ENCODE measurements at places on chromosomes 5 and 9.
A peak's percentile ranks its signal among the peaks of the same experiment; 100 is the strongest.

- DNase-seq, result no peak
Observed at GRCh38 chr5:126028336-126028735, 394.9 kb upstream of the GRAMD2B start.

- DNase-seq, result no peak
Observed at GRCh38 chr9:137317021-137317717, 15.1 kb upstream of the NRARP start.

- no peak for DNase-seq
Observed at GRCh38 chr9:35757226-35757891, 3.3 kb upstream of the MSMP start.

DNA sequence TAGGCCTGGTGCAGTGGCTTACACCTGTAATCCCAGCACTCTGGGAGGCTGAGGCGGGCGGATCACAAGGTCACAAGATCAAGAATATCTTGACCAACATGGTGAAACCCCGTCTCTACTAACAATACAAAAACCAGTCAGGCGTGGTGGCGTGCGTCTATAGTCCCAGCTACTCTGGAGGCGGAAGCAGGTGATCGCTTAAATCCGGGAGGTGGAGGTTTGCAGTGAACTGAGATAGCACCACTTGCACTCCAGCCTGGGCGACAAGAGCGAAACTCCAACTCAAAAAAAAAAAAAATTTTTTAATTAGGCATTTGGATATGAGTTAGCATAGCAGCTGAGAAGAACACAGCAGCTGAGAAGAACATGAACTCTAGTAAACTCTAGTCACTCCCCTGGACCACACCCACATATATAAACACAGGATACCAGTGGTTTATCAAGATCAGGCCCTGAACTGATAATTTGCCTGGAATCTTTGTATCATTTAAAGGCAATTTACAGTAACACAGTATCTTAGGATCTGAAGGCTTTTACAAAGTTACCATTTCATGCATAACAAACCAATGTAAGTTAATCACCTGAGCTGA, 4.6 kb upstream of the UGCG start:
- no peak for DNase-seq

DNA sequence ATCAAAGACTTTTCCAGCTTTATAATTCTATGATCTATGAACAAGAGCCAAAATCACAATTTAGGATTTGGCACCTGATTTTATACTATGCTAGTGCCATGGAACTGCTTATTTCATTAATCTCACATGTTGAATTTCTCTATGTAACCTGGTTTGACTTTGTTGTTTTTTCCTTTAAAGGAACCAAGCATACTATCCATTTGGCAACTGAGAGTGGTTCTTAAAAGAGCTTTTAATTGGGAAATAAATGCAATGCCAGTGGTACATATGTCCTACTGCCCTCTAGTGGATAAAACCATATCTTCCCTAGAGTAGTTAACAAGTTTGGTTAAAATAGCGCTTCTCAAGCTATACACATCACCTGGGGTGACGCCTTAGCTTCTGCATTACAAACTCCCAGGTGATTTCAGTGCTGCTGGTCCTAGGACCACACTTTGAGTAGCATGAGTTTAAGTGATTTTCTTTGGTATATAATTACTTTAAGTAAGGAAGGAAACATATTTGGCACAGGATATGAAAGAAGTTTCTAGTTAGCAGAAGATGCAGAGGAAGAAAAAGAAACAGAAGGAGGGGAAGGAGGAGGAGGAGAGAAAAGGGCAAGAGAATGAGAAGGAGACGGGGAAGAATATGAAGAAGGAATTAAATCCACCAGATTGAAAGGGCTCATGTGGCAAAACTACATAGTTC, 56.8 kb downstream of the FGF10 start:
- DNase-seq, result no peak

DNA sequence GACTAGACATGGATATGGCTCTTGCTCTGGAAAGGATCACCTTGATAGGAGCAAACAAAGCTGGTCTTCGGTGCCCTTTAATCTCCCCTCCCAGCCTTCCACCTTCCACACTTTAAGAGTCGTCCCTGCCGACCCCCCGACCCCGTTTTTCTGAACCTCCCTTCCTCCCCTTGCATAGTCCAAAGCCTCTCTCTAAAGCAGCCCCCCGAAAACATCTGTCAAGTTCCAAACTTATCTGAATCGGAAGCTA, 423 bp upstream of the NUP214 start:
- DNase-seq, result peak; percentile 7

- DNase-seq, result no peak
Observed at GRCh38 chr5:111703662-111704061, 53.3 kb downstream of the NREP start.

DNA sequence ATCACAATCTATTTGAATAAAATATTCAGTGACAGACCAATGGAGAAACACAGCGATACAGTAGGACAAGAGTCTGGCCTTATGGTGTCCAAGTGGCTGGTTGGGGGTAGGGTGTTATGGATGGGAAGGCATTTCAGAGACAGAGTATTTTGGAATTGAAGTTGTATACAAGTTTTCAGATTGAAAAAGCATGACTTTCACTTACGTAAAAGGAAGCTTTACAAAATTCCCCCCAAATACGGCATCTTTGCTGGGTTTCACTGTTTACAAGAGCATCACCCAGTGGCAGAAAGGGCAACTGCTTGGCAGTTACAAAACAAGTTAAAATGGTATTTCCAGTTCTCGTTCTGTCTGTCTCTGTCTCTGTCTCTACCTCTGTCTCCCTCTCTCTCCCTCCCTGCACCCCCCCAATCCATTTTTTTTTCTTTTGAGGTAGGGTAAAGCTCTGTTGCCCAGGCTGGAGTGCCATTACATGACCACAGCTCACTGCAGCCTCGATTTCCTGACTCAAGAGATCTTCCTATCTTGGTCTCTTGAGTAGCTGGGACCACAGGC, 86.2 kb downstream of the PTPN3 start:
- DNase-seq, result no peak

- no peak for DNase-seq
Observed at GRCh38 chr9:31389075-31389474, 995.4 kb upstream of the ACO1 start.
